ENCODE measurements at places on chromosomes 13 and 19.

GRCh38 chr13:25753976-25754375, 297.8 kb downstream of the SHISA2 start:
- no peak for DNase-seq

GRCh38 chr13:71355010-71355409, 512.0 kb downstream of the DACH1 start:
- DNase-seq = no peak

DNA sequence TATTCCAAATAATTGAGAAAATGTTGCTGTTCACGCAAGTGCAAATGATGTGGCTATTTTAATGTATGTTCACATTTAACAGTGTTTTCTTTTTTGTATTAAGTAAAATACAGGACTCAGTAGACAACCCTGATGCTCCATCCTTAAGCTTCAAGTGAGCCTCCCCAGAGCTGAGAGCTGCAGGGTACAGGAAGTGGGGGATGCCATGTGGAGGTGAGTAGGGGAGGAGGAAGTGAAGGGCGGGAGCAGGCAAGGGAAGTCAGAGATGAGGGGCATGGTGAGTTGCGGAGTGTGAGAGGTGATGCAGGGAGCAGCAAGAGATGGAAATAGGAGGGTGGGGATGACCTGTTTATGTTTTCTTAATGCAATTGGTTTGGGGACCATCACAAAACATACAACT, 711.0 kb downstream of the UQCRFS1 start:
- no peak for DNase-seq

GRCh38 chr19:4580021-4580901, 20.8 kb upstream of the SEMA6B start:
- DNase-seq = no peak

DNA sequence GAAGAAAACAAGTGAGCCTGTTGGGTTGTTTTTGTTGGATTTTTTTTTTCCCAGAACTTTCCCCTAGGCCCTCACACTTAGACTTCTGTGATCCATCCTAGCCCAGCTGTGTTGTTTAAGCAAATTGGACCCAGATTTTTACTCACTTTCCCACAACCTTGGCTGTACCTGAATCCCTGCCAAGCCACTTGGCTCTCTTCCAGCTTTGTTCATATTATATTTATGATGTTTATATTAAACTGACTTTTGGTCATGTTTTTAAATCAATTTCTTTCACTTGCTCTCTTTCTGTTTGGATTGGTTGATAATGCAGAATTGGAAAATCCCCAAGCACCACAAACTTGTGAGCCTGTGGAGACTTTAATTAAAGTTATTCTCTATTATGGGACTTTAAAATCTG, 16.6 kb downstream of the OLFM4 start:
- no peak for DNase-seq

- no peak for DNase-seq
Measured at GRCh38 chr13:76790980-76791819, 95.0 kb downstream of the KCTD12 start.

All from stimulated activated CD4-positive, alpha-beta T cell treated with anti-CD3 and anti-CD28 coated beads, Interleukin-1b, Interleukin-23, amount 100 ng/mL, for 1 hour (primary cell).